GM03348 (cell line): ENCODE measurements at places on chromosomes 5 and 9.

DNA sequence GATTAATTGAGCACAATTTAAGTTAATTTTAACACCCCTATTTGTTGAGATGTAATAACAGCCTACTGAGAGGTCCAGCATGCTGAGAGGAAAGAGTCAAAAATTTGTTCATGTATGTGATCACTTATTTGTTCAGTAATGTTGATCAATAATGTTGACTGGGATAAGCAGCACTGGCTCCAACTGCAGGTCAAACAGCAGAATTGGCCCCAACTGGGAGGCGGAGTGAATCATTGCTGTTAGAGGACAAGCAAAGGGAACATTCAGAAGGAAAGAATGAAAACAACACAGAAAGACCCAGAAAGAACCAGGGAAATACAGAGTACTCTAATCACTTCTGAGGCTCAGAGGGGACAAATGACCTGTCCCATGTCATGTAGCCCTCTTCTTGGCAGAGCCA is 221.1 kb downstream of the COMMD10 start:
- DNase-seq: no peak

- no peak for DNase-seq
Measured at GRCh38 chr9:122329597-122329996, 41.2 kb upstream of the PTGS1 start.

- no peak for DNase-seq
Measured at GRCh38 chr5:52784737-52785136, 3.0 kb upstream of the ITGA1 start.

GRCh38 chr9:96551403-96551802 is 68.2 kb downstream of the CDC14B start:
- DNase-seq: no peak

- DNase-seq: no peak
Measured at GRCh38 chr5:27855491-27855890, 817.1 kb upstream of the CDH9 start.

- peak; percentile 93 for DNase-seq
Measured at GRCh38 chr9:98118640-98119601, at the start of gene TRIM14. TRIM14 (minus strand) TSS chr9:98119222; CDS start chr9:98119188, 34 bp downstream.

DNA sequence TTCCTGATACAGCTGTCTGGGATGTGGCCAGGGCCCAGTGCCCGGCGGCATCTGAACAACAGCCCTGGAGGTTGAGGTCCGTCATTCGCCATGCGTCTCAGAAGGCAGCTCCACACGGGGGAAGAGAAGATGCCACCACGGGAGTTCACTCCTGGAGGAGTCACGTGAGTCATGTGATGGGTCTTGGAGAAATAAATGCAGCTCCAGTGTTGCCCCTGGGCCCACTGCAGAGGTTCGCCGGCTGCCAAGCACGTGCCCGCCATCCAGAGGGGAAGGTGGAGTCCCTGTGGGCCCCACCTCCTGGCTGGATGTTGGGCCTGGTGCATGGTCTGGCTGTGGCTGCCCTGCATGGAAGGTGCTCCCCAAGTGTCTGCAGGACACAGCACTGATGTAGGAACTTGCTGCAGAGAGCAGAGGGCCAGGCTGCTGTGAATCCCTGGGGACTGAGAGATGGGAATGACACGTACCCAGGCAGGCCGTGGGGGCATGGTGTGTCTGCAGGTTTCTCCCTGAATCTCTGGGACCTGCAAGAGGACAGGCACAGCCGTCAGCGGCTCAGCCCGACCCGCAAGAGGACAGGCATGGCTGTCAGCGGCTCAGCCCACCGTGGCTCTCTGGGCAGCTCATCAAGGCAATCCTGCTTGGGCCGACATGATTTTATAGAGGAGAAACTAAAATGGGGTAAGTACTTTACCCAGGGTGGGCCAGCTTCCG is 418.3 kb upstream of the IRX4 start:
- DNase-seq: no peak

- no peak for DNase-seq
Measured at GRCh38 chr5:116521173-116521872, 53.3 kb downstream of the SEMA6A start.

- no peak for DNase-seq
Measured at GRCh38 chr5:89437450-89438435, 554.8 kb upstream of the MEF2C start.

DNA sequence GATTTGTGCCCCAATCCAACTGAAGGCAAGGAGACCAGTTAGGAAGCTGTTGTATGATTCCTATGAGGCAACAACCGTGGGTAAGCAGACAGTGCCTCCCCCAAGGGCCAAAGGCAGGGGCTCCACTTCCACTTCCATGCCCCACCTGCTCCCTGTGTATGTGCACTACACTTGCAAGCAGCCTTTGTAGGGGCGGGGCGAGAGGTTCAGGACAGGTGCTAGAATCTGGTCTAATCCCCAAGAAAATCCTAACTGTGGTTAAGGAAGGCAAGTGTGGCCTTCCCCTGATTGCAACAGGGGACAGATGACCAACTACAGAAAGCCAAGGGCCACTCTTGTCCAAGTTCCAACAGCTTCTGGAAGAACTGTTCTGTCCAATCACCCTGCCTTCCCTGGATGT is 41.7 kb downstream of the B4GALT1 start:
- DNase-seq: no peak
